ENCODE measurements at places on chromosomes 2 and 18. TPM values are rescaled to one million over a fixed set of nuclear protein-coding genes. Genes with fewer than 3 reads are reported as not detected.

The CNTNAP5 gene
- total RNA-seq, result not detected

The TMEFF2 gene
- total RNA-seq, result not detected

GRCh38 chr18:27141876-27142275 lies 43.2 kb downstream of the CHST9 start:
- no peaks in the 10 kb centered on the region for H3K36me3 ChIP-seq
- H3K27me3 ChIP-seq, result no peaks in the 10 kb centered on the region
- H3K4me3 ChIP-seq, result no peak overlapping the region
- no peak for DNase-seq

The GALR1 gene
- total RNA-seq, result not detected

DNA sequence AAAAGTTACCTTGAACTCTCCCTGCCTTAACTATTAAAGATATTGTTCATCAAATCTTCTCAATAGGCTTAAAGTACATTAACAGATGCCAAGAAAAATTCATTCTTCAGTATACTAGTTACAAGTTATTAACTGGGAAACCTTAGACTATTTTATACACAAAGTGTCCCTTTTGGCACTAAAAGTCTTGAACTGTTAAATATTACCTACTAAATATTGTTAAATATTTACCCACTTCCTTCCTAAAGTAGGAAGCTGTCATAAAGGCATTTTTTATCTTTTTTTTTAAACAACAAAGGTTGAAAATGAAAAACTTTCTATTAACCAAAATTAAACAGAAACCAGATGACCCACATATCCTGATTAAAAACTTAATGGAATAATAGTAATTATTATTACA lies 19.4 kb upstream of the CCNT2 start:
- no peaks in the 10 kb centered on the region for H3K27me3 ChIP-seq
- H3K36me3 ChIP-seq, result no peaks in the 10 kb centered on the region
- no peaks in the 10 kb centered on the region for H3K4me1 ChIP-seq
- DNase-seq, result no peak

- no peaks in the 10 kb centered on the region for H3K4me1 ChIP-seq
- H3K4me3 ChIP-seq, result no peak overlapping the region
- no peak for DNase-seq
- no peak overlapping the region for H3K27ac ChIP-seq
- no peaks in the 10 kb centered on the region for H3K36me3 ChIP-seq
- H3K27me3 ChIP-seq, result no peaks in the 10 kb centered on the region
Observed at GRCh38 chr2:112165296-112165695, 27.1 kb downstream of the FBLN7 start.

DNA sequence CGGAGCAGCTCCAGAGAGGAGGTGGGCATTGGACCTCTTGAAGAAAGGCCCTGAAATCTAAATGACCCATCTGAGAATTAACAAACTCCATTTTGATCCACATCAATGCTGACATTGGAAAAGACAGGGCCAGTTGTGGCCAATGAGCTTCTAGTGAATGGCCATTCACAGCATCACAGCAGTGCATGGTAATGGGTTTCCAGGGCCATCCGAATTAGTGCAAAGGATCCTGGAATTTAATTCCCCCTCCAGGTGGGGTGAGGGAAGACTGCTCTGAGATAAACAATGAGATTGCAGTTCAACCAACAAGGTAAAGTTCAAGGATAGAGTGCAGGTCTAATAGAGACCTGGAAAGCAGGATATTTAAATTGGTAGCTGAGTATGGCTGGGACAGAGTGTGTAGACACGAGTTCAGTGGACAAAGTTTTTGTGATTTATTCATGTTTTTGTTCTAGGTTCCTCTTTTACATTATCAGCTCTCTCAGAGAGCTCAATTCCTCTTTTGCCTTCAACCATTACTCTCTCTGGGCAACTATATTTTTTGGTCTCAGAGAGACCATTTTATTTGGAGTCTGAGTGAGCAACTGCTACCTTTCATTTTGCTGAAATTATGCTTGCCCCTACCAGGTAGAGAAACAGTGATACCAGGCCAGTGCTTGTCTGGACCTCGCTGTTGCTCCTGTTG lies 5.0 kb downstream of the TACR1 start:
- no peak for DNase-seq
- no peak overlapping the region for H3K27ac ChIP-seq
- no peaks in the 10 kb centered on the region for H3K4me1 ChIP-seq
- H3K36me3 ChIP-seq, result no peaks in the 10 kb centered on the region
- no peak overlapping the region for H3K4me3 ChIP-seq

DNA sequence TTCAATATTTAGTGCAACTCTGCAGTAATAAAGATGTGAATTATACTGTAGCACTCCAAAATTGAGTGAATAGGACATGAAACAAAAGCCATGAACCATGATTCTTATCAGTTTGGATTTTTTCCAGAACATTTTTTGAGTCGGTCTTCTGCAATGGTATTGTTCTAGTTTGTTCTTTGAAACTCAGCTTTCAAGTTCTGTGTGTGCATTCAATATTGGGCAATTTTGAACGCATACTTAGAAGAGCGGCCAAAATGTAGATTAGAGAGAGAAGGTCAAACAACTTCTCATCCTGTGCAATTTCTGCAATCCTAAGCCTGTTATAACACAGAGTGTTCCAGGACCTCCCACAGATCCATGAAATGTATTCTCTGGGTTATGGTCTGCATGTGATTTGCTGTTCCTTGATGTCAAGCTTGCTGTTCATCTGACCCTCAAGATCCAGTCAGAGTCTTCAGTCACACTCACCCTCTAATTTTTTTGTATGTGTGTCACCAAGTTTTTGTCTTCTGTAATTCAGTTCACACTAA lies 48.3 kb downstream of the TSPYL6 start:
- no peaks in the 10 kb centered on the region for H3K36me3 ChIP-seq
- no peak overlapping the region for H3K27ac ChIP-seq
- H3K27me3 ChIP-seq, result no peaks in the 10 kb centered on the region
- H3K4me1 ChIP-seq, result no peaks in the 10 kb centered on the region
- no peak for DNase-seq

The SCN9A gene
- total RNA-seq, result 1.4 TPM

GRCh38 chr2:231965102-231965501 lies 3.6 kb downstream of the DIS3L2 start:
- H3K27ac ChIP-seq, result no peak overlapping the region
- no peaks in the 10 kb centered on the region for H3K27me3 ChIP-seq
- peaks cover 21% of the 10 kb centered on the region for H3K4me1 ChIP-seq
- no peak overlapping the region for H3K4me3 ChIP-seq
- H3K36me3 ChIP-seq, result no peaks in the 10 kb centered on the region
- no peak for DNase-seq

- no peak for DNase-seq
- H3K27ac ChIP-seq, result no peak overlapping the region
- no peaks in the 10 kb centered on the region for H3K36me3 ChIP-seq
- H3K4me1 ChIP-seq, result no peaks in the 10 kb centered on the region
- no peaks in the 10 kb centered on the region for H3K27me3 ChIP-seq
- no peak overlapping the region for H3K4me3 ChIP-seq
Observed at GRCh38 chr2:218773881-218774280, 8.1 kb upstream of the CYP27A1 start.

- no peak for DNase-seq
- no peak overlapping the region for H3K27ac ChIP-seq
- no peaks in the 10 kb centered on the region for H3K36me3 ChIP-seq
Observed at GRCh38 chr2:65464604-65465003, 32.2 kb upstream of the SPRED2 start.
